ENCODE measurements at places on chromosomes 3 and 15. TPM values are rescaled to one million over a fixed set of nuclear protein-coding genes. Genes with fewer than 3 reads are reported as not detected.

The ATP10A gene
- 1.8 TPM for total RNA-seq

The CPB1 gene
- total RNA-seq = not detected

The IQCH gene
- total RNA-seq = 2.9 TPM

The PP2D1 gene
- not detected for total RNA-seq

Data from bronchial epithelial cell (primary cell).